Activated T-cell treated with anti-CD3 and anti-CD28 coated beads, Interleukin-2, amount 50 U/mL, for 24 hours (primary cell): ENCODE measurements at places on chromosomes 2 and 18.

GRCh38 chr2:6832596-6833299, 33.0 kb downstream of the CMPK2 start:
- DNase-seq, result no peak

DNA sequence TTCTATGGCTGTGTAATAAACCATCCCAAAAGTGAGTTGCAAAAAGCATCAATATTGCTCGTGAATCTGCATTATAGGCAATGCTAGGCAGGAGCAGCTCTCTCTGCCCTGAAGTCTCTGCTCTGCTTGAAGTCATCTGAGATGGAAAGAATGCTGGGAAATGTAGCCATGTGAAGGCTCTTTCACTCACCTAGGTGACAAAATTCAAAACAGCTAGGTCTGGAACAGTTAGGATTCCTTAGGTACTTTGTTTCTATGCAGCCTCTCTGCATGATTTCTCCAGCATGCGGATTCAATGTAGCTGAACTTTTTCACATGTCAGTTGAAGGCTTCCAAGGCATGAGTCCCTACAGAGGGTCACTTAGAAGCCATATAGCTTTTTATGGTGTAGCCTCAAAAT, 1383.7 kb downstream of the LRP1B start:
- no peak for DNase-seq

DNA sequence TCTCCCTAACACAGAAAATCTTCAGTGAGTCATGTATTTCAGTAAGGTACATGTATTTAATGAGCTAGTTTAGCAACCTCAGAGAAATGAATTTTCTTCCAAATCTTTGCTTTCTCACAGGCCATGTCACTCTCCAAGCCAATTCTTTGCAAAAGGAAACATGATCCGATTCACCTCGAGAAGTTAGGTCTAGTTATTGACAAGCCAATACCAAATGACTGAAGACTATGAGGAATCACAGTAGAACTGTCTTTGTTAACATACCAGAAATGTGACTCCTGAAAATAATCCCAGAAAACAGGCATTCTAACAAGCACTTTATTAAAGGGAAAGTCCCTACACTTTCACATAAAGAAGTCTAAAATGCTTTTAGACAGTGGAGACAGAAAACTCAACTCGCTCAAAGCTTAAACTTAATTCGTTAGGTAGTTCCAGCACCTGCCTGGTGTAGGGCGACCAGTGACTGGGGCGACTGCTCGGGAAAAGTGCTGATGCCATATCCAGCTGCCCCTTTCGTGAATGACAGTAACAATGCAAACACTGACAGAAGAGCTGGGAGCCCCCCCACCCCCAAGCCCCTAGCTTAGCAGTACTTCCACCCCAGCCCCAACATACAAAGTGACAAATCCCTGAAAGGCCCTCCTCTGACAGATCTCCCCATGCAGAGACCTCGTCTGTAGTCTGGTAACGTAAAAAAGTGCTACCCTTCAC, 1.8 kb downstream of the MEMO1 start:
- no peak for DNase-seq

- DNase-seq, result no peak
These were observed 268.2 kb downstream of the NRXN1 start for GRCh38 chr2:50763776-50764175.

- no peak for DNase-seq
These were observed 95.6 kb upstream of the LHCGR start for GRCh38 chr2:48851161-48851560.

- no peak for DNase-seq
These were observed 201.7 kb downstream of the MREG start for GRCh38 chr2:215811409-215812345.

- no peak for DNase-seq
These were observed 182.7 kb downstream of the MC4R start for GRCh38 chr18:60189856-60190255.

DNA sequence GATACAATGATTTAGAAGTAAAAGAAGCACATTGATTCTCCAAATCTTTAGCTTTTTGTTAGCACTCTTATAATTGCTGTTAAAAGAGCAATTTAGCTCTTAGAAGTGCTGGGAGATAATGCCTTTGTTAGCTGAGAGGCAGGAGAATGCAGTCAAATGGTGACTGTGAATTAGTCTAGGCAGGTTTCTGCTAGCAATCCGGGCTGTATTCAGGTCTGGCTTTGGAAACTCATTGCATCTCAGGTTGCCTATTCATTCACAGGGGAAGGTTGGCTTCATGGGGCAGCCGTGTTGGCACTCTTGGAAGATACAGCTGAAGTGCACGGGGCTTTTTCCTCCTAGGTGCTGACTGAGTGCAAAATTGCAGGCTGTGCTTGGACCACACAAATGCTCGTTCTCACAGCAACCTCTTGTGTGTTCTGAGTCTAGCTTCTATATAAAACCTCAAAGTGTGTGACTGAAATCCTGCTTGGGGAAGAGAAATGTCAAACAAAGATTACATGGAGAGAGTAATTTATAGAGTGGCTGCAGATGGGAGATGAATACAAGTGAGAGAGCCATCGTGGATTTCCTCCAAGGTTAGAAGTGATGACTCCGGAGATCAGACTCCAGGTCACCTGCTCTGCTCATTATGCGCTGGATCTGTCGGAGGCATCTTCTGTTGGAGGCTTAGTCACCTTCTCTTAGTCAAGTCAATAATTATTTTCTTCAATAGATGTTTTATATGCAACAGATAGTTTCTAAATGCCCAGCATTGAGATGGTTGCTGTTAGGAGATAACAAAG, 167.8 kb downstream of the PMAIP1 start:
- DNase-seq, result no peak

GRCh38 chr2:219526320-219527075, 12.2 kb downstream of the ASIC4 start:
- DNase-seq, result no peak

DNA sequence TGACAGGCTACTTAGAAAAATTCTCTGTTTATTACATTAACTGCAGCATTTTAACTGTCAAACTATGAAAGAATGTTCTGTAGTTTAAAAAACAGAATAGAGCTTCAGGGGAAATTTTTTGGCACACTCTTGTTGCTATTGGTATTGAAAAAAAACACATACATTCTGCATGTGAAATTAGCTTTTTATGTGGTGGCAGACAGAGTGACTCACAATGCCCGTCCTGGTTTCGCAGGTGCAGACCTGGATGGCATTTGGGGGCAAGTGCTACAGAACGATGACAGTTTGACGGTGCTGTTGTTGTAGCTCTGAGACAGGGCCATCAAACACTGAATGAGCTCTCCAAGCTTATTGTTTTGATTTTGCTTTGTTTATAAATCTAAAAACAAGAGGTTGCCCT, 105.0 kb upstream of the MAP3K20 start:
- DNase-seq, result no peak

- no peak for DNase-seq
These were observed 39.8 kb upstream of the SPTBN1 start for GRCh38 chr2:54416166-54416813.

- no peak for DNase-seq
These were observed 273.0 kb downstream of the PDE11A start for GRCh38 chr2:177799531-177799930.

DNA sequence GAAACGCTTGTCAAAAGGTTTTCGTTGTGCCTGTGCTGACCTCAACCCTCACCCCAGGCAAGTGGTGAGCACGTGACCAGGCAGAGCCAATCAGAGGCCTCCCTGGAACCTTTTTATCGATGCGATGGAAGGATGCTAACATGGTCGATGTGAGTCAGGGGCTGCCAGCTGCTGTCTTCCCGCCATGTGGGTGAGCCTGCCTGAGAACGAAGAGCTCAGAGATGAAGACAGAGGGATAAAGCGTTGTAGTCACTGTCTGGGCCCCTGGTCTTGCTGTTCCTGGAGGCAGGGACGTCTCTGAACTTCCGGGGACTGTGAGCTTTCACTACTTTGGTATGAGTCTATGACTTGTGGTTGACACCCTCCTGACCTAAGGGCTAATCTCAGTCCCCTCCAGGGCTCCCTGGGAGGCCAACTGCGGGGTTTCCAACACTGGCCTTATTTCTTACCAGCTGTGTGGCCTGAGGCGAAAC, 18.6 kb downstream of the DNMT3A start:
- DNase-seq, result peak; percentile 72

DNA sequence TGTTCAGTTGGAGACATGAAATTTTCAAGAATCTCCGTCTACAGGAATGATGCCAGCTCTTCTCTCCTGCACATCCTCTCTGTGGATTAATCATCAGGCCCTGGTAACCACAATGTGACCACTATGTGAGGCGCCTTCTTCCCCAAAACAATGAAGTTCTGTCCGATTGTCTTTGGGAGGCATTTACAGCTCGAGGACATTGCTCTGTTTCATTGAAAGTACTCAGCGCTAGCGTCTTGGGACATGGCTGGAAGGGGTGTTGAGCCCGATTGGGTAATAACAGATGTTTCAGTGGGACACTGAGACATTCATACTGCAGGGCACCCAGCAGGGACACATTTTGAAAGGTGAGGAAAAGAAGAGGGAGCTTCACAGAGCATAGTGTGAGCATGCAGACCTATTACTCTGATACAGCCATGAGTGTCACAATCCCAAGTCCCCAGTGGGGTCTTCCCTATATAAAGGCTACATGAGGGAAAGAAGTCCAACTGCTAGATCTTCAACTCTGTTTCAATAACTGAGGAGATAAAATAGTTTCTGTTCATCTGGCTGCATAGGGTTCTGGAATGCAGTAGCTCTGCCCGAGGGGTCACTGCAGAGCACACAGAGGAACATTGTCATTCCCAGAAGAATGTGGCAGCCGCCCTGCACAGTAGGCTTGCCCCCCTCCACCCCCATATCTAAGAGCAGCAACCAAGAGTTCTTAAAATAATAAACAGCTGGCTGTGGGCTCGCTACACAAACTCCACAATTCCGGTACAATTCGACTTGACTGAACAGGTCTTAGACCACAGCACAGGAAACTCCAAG, 237.3 kb downstream of the OSR1 start:
- DNase-seq, result no peak
